Stimulated activated CD8-positive, alpha-beta memory T cell treated with anti-CD3 and anti-CD28 coated beads, Interleukin-15, amount 100 ng/mL, for 1 hour (primary cell): ENCODE measurements at places on chromosomes 4 and X.

DNA sequence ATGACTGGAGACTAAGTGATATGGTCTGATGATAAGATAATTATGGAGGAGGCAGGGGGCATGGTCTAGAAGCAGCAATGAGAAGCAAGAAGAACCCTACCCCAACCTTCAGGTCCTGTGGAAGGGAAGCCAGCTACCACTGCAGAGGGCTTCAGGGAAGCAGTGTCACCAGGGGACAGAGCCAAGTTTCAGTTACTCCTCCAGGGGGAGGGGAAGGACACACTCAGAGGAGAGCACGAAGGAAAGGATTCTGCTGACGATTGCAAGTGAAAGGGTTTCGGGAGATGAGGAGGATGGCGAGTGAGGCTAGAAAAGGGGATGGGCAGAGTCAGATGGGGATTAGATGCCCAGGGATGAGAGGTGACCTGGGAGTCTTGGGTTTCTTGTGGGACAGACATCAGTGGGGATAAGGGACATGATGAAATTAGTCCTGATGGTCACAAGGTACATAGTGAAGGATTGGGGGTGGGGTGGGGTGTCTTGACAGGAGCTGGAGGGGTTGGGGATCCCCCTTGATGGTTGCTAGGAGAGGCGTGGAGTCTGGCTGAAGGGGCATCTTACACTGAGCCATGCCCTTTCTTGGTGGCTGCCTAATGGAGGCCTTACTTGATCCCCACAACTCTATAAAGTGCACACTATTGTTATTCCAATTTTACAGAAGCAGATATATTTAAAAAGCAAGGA lies 45.4 kb downstream of the TIGD4 start:
- DNase-seq = no peak

DNA sequence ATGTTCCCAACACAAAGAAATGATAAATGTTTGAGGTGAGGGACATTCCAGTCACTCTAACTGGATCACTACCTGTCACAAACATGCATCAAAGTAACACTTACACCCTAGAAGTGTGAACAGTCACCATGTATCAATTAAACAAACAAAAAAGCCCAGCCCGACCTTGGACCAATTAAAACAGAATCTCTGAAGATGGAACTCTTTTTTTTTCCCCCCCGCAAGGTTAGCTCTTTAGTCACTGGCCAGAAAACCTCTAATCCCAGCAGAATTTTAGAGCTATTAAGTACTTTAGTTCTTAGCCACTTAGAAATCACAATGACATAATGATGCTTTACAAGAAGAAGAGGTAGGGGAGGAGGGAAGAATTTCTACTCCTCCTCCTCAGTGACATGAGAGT lies 154.5 kb downstream of the PALLD start:
- DNase-seq = no peak

- no peak for DNase-seq
Observed at GRCh38 chr4:126697748-126698147, 935.0 kb upstream of the INTU start.

DNA sequence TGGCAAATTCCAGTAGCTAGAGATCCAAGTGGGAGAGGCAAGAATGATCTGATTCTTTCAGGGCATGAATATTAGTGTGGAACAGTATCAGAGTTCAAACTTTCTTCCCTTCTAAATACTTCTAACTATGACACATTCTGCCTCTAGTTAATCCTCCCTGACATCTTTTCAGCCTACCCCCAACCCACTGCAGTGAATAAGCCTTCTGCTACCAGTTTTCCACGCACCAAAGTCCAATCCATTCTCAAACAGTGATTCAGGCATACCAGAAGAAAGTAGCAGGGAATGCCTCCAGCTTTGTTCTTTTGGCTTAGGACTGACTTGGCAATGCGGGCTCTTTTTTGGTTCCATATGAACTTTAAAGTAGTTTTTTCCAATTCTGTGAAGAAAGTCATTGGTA lies 155.4 kb upstream of the FTHL17 start:
- DNase-seq = no peak

DNA sequence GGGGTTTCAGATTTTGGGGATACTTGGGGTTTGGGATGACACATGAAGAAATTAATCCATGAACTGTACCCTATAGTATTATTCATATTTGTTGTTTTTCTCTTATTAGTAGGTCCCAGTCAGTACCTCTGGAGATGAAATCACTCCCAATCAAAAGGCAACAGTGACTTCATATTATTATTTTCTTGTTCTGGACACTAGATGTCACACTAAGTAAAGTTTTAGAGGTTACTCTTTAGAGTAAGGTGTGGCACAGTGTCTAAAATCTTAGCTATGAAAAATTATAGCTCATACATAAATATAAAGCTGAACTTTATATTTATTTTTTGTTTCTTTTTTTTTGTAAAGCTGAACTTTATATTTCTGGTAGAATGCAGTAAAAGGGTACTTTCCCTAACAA lies 35.1 kb downstream of the FAM114A1 start:
- no peak for DNase-seq

DNA sequence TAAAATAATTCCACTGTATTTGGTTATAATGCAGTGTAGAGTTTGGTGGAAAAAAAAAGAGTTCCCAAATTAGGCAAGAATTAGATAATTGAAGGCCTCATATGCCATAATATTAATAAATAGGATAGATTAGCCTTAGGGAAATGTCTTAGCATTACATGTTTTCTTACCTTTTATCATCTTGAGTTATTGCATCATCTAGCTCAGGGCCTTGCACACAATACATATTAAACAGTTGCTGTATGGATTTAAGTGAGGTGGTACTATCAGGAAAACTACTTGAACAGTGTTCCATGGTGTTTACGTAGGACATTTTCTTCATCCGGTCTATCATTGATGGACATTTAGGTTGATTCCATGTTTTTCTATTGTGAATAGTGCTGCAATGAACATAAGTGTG lies 419.4 kb downstream of the EPHA5 start:
- DNase-seq = no peak

DNA sequence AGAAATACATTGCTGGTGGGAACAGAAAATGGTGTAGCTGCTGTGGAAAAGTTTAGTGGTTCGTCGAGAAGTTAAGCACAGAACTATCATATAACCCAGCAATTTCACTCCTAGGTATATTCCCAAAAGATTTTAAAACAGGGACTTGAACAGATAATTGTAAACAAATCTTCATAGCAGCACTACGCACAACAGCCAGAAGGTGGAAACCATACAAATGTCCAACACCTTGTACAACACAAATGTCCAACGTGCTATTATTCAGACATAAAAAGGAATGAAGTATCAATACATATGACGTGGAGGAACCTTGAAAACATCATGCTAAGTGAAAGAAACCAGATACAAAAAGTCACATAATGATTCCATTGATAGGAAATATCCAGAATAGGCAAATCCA lies 37.9 kb downstream of the CUL4B start:
- no peak for DNase-seq

GRCh38 chrX:136256026-136256425 lies 4.8 kb upstream of the MAP7D3 start:
- no peak for DNase-seq

- DNase-seq = no peak
Observed at GRCh38 chr4:820230-821172, 5.4 kb downstream of the CPLX1 start.

- no peak for DNase-seq
Observed at GRCh38 chr4:153616006-153616555, 68.0 kb upstream of the TLR2 start.

- DNase-seq = no peak
Observed at GRCh38 chrX:23784470-23785331, 1.7 kb downstream of the SAT1 start.

DNA sequence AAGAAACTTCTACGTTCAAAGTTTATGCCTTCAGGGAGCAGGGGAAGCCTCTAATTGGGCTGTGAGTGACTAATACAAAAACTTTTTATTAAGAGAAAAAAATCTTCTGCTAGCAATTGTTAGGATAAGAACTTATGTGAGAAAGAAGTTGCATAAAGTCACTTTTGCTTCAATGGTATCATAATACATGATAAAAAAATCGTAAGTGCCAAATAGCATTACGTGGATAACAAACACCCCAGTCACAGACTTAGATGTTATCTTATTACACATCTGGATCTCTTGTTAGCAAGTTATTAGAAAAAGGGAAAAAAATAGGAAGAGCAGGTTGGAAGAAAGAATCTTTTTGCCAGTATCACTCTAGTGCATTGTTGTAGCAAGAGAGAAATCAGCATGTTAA lies 4.2 kb upstream of the NDST4 start:
- DNase-seq = no peak

- no peak for DNase-seq
Observed at GRCh38 chr4:140243278-140243753, 89.3 kb upstream of the MAML3 start.

DNA sequence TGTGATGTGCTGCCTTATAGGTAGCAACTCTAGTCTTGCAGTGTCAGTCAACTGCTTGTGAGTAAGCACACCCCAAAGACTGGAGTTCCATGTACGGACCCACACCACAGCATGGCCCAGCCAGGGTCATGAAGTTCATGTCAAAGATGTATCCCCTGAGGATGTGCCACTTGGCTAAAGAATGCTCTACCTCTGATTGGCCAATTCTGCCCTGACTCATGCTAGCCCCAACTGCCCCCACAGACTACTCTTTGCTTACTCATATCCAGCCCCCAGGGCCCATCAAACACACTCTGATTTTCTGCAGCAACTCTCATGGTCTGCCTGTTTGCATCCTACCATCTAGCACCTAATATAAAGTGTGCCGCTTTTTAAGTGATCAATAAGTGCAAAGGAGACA lies 62.5 kb downstream of the CHRDL1 start:
- no peak for DNase-seq

- no peak for DNase-seq
Observed at GRCh38 chrX:153774576-153775292, 6.1 kb upstream of the SRPK3 start.

- no peak for DNase-seq
Observed at GRCh38 chr4:150096625-150097024, 18.4 kb downstream of the DCLK2 start.

DNA sequence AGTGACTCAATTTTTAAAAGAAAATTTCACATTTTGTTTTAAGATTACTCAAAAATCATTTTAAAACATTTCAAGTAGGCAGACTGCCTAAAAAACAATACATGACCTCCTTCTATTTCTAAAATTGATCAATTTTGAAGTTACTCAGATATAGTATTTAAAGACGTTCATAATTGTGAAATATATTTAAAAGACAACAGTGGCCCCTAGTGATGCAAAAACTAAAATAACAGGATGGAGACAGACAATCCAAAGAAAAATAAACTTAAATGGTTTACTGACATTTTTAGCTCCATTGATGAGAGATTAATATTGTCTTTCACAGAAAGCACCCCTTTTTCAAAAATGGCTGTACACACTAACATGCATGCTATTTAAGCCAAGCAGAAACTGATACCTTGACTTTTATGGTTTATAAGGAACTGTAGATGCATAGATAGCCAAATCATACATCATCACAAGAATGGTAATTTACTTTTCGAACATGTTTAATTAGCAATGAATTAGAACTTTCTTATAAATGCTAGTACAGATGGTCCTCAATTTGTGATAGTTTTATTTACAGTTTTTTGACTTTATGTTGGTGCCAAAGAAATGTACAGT lies 69.8 kb upstream of the FAT4 start:
- no peak for DNase-seq

GRCh38 chr4:30413915-30414314 lies 306.3 kb upstream of the PCDH7 start:
- no peak for DNase-seq

- DNase-seq = no peak
Observed at GRCh38 chr4:17567271-17567670, 9.7 kb upstream of the LAP3 start.

DNA sequence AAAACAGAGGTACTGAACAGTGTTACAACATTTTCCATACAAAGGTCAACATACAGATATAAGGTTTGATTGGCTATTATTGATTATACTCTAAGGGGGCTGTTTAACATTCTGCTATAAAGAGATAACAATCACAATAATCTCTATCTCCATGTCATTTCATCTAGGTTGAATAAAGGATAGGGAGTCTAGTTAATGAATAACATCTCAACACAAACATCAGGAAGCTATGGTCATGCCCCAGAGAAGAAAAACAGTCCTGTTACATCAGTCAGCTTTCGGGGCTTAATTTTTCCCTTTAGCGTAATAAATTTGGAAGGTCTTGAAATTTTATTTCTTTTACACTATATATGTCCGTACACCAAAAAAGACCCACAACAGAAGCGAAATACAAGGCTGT lies 41.5 kb upstream of the DCAF8L2 start:
- no peak for DNase-seq

DNA sequence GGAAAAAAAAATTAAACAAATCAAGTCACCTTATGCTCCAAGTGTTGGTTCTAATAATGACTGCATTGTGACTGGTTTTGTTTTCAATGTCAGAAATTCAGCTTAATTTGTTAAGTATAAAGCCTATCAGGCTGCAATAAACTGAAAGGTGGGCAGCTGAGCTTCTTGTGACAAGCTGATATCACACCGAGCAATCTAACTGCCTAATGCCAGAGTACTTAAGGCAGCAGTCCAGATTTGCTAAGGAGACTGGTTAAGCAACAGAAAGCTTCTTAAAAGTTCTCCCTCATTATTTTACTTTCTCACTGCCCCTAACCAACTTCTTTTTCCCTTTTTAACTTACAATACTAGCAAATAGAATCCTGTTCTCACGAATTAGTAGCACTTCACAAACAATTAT lies 201.0 kb downstream of the MAB21L2 start:
- no peak for DNase-seq

DNA sequence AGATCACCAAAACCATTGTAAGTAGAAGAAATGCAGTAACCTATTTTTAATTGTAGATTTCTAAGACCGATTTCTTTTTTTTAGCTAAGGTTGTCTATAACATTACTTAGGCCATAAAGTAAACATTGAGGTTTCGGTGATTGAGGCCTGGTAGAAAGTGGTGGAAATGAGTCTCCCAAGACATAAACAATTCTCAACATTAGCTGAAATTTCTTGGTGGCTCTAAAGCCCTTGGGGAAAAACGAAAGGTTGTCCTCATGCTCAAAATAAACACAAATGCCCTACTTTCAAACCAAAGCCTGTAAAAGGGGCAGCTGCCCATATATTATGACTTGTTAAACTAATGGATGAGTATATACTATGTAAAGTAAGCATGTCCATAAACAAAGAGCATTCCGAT lies 98.8 kb downstream of the SCFD2 start:
- DNase-seq = no peak

DNA sequence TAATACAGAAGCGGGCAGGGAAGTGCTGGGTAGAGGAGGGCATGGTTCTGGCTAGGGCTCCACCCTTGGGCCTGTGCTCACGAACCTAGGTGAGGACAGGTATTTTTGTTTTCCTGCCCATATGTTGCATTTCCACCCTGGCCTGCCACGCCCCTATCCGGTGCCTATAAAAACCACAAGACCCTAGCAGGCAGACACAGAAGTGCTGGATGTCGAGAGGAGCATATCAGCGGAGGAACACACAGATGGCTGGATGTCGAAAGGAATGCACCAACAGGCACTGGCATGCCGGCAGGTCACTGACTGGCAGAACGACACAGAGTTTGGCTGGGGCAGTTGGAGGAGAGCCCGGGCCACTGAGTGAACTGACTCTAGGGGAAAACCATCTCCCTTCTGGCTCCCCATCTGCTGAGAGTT lies 316.6 kb upstream of the BOD1L1 start:
- DNase-seq = no peak
